ENCODE measurements at places on chromosomes 4 and X.

- H3K4me3 ChIP-seq: no peak overlapping the region
- H3K4me1 ChIP-seq: no peaks in the 10 kb centered on the region
- no peak for DNase-seq
- H3K27ac ChIP-seq: no peak overlapping the region
- H3K27me3 ChIP-seq: no peaks in the 10 kb centered on the region
These were observed 42.4 kb upstream of the GATB start for GRCh38 chr4:151803246-151803645.

DNA sequence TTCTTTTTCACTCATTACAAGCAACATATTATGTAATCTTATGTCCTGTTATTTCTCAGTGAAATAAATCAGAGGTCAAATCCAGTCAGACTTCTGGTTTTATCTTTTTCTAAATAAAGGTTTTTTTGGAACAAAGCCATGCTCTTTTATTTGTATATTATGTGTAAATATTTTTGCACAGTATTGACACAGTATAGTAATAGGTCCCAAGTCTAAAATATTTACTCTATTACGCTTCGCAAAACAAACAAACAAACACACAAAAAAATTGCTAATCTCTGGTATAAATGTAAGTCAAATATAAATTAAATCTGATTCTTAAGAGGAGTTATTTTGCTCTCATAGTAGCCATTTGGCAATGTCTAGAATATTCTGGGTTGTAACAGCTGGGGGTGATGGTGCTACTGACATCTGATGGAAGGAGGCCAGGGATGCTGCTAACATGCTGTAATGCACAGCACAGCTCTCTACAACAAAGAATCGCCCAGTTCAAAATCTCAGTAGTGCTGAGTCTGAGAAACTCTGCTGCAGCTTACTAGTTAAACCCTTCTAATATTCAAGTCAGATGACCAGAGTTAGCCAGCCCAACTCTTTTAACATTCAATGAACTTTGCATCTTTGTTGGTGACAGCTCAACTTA, 602.1 kb downstream of the RAB28 start:
- H3K36me3 ChIP-seq: no peaks in the 10 kb centered on the region
- no peak for DNase-seq
- H3K27me3 ChIP-seq: no peaks in the 10 kb centered on the region
- no peak overlapping the region for H3K4me3 ChIP-seq

GRCh38 chrX:66760651-66761050, 121.8 kb upstream of the EDA2R start:
- H3K36me3 ChIP-seq: no peaks in the 10 kb centered on the region
- H3K27me3 ChIP-seq: no peaks in the 10 kb centered on the region
- no peak overlapping the region for H3K27ac ChIP-seq
- no peaks in the 10 kb centered on the region for H3K4me1 ChIP-seq
- DNase-seq: no peak

GRCh38 chr4:612052-612748, 13.2 kb upstream of the PDE6B start:
- no peaks in the 10 kb centered on the region for H3K4me1 ChIP-seq
- H3K27me3 ChIP-seq: no peaks in the 10 kb centered on the region
- H3K27ac ChIP-seq: no peak overlapping the region
- DNase-seq: peak; percentile 30

DNA sequence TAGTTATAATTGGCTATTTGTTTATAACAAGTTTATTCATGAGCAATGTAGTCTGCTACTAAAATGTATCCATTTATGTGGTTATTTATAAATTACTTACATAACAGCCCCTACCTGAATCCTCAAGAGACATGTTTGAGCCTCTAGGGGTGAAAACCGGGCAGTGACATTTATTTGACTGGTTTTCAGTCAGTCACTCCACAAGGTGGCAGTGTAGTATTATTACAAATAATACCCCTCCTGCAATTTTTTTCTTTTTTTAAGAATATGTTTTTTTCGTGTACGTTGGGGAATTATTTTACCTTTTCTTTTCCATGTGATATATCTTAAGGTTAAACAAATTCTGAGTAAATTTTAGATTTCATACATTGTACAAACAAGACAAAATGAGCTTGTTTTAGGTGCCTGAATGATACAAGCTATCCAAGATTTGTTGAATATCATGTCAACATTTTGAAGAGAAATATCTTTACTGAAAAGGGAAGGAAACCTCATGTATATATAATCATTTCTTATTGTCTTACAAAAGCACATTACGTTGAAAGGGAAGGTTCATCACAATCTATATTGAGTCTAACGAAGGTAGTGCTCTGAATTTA, 598.7 kb upstream of the TECRL start:
- no peak for DNase-seq
- no peak overlapping the region for H3K27ac ChIP-seq
- H3K4me1 ChIP-seq: no peaks in the 10 kb centered on the region
- H3K27me3 ChIP-seq: no peaks in the 10 kb centered on the region
- no peak overlapping the region for H3K4me3 ChIP-seq
- H3K36me3 ChIP-seq: no peaks in the 10 kb centered on the region

DNA sequence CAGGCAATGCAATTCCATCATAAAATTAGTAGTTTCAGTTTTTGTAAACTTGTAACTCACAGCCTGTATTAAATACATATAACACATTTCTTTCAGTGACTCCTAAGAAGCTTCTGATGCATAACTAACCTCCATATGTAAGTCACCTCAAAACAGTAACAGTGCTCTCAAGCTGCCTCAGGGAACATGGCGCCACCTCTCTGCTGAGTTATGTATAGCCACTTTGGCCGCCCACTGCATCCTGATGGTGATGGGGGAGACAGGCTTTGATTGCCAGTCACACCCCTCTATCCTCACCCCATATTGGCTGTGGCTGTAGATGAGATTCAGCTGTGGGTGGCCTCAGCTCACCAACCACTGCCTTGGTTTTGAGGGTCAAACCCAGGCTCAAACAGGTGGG, 54.3 kb downstream of the LRBA start:
- no peak overlapping the region for H3K27ac ChIP-seq
- no peak for DNase-seq
- H3K36me3 ChIP-seq: peaks cover 7% of the 10 kb centered on the region
- H3K4me1 ChIP-seq: no peaks in the 10 kb centered on the region
- no peak overlapping the region for H3K4me3 ChIP-seq
- H3K27me3 ChIP-seq: no peaks in the 10 kb centered on the region

DNA sequence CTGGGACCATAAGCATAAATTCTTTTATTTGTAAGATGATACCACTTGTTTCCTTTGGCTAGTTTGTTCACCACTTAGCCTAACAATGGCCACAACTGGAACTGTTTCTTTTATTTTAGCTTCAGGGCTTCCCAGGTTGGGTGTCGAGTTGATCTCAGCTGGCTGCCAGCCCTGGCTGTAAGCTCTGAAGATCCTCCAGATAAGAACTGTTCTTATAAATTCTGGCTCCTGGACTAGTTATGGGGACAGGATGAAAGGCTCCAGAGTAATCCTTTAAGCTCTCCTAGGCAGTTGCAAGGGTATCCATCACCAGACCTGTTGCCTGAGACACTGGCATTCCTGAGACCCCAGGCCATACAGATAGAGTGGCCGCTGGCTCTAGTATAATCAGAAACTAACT, 129.4 kb upstream of the ACSL4 start:
- H3K36me3 ChIP-seq: no peaks in the 10 kb centered on the region
- no peak overlapping the region for H3K27ac ChIP-seq
- DNase-seq: no peak
- H3K27me3 ChIP-seq: no peaks in the 10 kb centered on the region
- H3K4me1 ChIP-seq: no peaks in the 10 kb centered on the region
- no peak overlapping the region for H3K4me3 ChIP-seq

GRCh38 chr4:7924570-7924969, 15.1 kb downstream of the AFAP1 start:
- no peaks in the 10 kb centered on the region for H3K27me3 ChIP-seq
- no peak overlapping the region for H3K27ac ChIP-seq
- H3K4me1 ChIP-seq: no peaks in the 10 kb centered on the region

- no peak overlapping the region for H3K27ac ChIP-seq
- no peak for DNase-seq
- no peaks in the 10 kb centered on the region for H3K27me3 ChIP-seq
- no peaks in the 10 kb centered on the region for H3K36me3 ChIP-seq
- no peak overlapping the region for H3K4me3 ChIP-seq
- H3K4me1 ChIP-seq: no peaks in the 10 kb centered on the region
These were observed 118.1 kb downstream of the ENPP6 start for GRCh38 chr4:184099535-184099966.

- H3K4me3 ChIP-seq: no peak overlapping the region
- no peaks in the 10 kb centered on the region for H3K27me3 ChIP-seq
- DNase-seq: no peak
- H3K4me1 ChIP-seq: no peaks in the 10 kb centered on the region
- no peaks in the 10 kb centered on the region for H3K36me3 ChIP-seq
- H3K27ac ChIP-seq: no peak overlapping the region
These were observed 2595.9 kb downstream of the PCDH7 start for GRCh38 chr4:33316033-33316432.

- no peak overlapping the region for H3K4me3 ChIP-seq
- no peaks in the 10 kb centered on the region for H3K27me3 ChIP-seq
- DNase-seq: no peak
- no peaks in the 10 kb centered on the region for H3K4me1 ChIP-seq
These were observed 14.4 kb upstream of the CC2D2A start for GRCh38 chr4:15455290-15455689.

- no peak overlapping the region for H3K27ac ChIP-seq
- no peak overlapping the region for H3K4me3 ChIP-seq
- H3K4me1 ChIP-seq: no peaks in the 10 kb centered on the region
- H3K36me3 ChIP-seq: no peaks in the 10 kb centered on the region
- no peaks in the 10 kb centered on the region for H3K27me3 ChIP-seq
- no peak for DNase-seq
These were observed 41.8 kb upstream of the PACRGL start for GRCh38 chr4:20658456-20658855.

- no peak for DNase-seq
- no peaks in the 10 kb centered on the region for H3K36me3 ChIP-seq
These were observed 8.3 kb upstream of the MAP7D3 start for GRCh38 chrX:136259543-136259942.

GRCh38 chrX:81120258-81120935, 81.3 kb downstream of the HMGN5 start:
- no peaks in the 10 kb centered on the region for H3K27me3 ChIP-seq
- no peak for DNase-seq
- peak overlapping the region; percentile 76 for H3K4me3 ChIP-seq
- no peak overlapping the region for H3K27ac ChIP-seq
- H3K4me1 ChIP-seq: no peaks in the 10 kb centered on the region
- no peaks in the 10 kb centered on the region for H3K36me3 ChIP-seq

- DNase-seq: no peak
- no peak overlapping the region for H3K4me3 ChIP-seq
- no peaks in the 10 kb centered on the region for H3K4me1 ChIP-seq
- no peak overlapping the region for H3K27ac ChIP-seq
These were observed 173.3 kb upstream of the S100G start for GRCh38 chrX:16476692-16477091.

DNA sequence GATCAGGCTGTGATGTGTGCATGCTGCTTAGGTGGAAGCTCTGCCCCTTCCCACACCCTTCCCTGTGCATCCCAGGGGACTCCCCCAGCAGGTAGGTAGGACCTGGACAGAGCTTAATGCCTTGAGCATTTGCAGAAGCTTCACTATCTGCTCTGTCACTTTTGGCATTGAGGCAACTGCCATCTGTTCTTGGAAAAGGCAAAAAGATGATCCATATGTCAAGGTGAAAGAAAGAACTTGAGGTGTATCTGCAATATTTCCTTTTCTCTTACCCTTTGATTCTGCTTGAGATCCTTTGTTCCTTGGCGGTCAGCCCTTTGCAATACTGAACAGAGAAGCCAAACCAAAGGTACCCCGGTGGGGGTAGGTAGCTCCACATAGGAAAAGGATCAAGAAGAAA, 37.1 kb upstream of the TBC1D9 start:
- no peaks in the 10 kb centered on the region for H3K36me3 ChIP-seq
- H3K27me3 ChIP-seq: no peaks in the 10 kb centered on the region
- DNase-seq: no peak
- H3K27ac ChIP-seq: no peak overlapping the region
- no peaks in the 10 kb centered on the region for H3K4me1 ChIP-seq
- no peak overlapping the region for H3K4me3 ChIP-seq

DNA sequence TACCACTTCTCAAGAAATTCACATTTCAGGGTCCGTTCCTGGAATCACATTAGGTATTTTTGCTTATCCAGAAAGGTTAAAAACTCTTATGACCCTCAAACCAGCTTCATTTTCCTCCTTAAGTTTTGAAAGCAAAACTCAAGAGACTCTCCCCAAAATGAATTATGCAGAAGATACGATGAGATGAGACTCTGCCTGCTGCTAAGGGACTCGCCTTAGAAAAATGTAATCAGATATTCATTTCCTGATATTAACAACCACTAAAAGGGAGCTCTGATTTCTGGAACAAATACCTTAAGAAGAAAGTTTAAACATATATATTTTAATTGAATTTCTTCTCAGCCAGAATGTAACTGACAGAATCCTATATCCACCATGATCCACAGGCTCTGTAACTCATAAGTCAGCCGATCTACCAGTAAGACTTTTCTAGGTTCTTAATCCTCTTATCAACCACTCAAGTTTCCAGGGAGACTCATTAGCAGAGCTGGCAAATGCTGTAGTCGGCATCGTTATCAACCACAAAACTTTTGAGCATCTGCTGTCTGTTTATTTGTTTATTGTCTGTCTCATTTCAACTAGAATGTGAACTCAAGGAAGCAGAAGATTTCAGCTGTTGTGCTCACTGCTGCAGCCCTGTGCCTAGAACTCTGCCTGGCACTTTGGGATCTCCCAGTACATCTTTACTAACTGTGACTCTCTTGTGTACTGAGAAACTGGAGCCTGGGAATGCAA, 112.5 kb downstream of the LDB2 start:
- no peaks in the 10 kb centered on the region for H3K27me3 ChIP-seq
- no peak overlapping the region for H3K4me3 ChIP-seq
- no peaks in the 10 kb centered on the region for H3K36me3 ChIP-seq
- no peaks in the 10 kb centered on the region for H3K4me1 ChIP-seq
- H3K27ac ChIP-seq: no peak overlapping the region

DNA sequence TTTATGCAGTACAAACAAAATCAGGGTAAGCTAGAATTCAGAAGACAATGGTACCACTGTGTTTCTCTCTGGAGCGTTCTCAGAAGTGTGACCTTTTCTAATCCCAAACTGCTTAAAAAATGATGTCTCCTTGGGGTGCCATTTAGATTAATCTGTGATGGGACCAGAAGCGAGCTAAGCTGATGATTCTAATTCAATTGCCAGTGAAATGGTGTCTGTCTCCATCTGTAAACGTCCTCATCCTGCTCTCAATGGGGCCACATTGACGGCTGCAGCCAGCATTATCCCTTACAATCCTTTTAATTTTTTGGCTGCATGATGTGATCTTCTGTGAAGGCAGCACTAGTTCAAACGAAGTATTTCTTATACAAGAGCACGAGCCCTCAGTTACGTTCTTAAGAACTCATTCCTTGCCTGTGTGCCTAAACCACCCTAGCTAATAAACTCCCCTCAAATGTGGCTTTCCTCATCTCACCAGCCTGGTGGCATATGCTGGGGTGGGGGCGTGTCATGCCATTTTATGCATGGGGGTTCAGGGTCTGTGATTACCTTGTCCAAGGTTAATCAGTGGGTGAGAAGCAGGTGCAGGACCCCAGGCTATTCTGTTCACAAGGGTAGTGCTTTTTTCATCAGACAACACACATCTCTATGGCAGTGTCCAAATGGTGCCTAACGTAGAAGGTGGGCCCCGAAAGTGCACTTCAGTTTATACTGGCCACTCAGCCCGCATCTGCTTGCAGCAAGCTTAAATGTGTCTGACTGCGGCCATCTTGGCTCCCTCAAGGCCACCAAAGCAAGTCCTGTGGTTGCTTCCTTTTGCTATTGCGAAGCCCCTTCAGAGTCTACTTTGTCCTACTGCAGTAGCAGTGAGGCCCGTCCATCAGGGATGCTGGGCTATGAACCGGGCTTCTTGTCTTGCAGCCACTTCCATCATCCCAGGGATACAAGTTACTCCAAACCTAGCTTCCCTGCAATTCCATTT, 45.7 kb upstream of the SLC2A9 start:
- no peaks in the 10 kb centered on the region for H3K27me3 ChIP-seq
- no peak for DNase-seq
- peaks cover 14% of the 10 kb centered on the region for H3K36me3 ChIP-seq

Data from CD8-positive, alpha-beta memory T cell (primary cell).